ENCODE measurements at places on chromosomes 3 and 15. TPM values are rescaled to one million over a fixed set of nuclear protein-coding genes. Genes with fewer than 3 reads are reported as not detected.

DNA sequence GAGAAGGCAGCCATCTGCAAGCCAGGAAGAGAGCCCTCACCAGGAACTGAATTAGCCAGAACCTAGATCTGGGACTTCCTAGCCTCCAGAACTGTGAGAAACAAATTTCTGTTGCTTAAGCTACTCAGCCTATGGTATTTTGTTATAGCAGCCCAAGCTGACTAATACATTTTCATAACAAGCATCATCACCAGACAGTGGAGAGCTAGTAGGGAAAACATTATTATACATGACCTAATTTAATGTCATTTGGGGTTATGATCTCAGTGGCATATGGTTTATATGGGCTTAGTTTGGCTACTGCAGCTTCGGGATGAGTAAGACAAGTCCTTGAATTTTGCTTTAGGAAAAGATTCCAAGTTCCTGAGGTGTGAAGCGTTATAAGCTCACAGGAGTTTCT is 35.6 kb downstream of the LNP1 start:
- DNase-seq, result no peak
- no peaks in the 10 kb centered on the region for H3K4me1 ChIP-seq
- no peaks in the 10 kb centered on the region for H3K27me3 ChIP-seq
- H3K27ac ChIP-seq, result no peak overlapping the region
- H3K4me3 ChIP-seq, result no peak overlapping the region

The WDR93 gene
- 0.29 TPM for total RNA-seq

GRCh38 chr3:159987291-159987711 is 1.3 kb upstream of the IL12A start:
- H3K36me3 ChIP-seq, result no peaks in the 10 kb centered on the region
- H3K4me1 ChIP-seq, result peaks cover 29% of the 10 kb centered on the region
- H3K27me3 ChIP-seq, result no peaks in the 10 kb centered on the region
- no peak overlapping the region for H3K4me3 ChIP-seq

DNA sequence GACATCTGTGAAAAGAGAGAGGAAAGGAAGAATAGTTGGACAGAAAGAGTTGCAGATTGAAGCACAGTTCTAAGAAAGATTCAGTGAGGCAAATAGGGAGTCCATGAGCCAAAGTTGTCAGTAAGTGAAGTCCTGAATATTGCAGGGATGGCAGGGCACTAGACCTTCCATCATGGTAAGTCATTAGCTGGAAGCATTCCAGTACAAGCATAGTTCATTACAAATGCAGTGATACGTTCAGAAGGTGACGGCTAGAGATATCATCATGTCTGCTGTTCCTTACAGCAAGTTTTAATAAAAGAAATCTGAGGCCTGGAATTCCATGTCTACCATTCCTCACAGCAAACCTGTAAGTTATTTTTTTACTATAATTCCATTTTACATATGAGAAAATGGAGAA is 720.1 kb downstream of the GBE1 start:
- H3K27me3 ChIP-seq, result no peaks in the 10 kb centered on the region
- no peak overlapping the region for H3K27ac ChIP-seq
- no peak overlapping the region for H3K4me3 ChIP-seq
- no peaks in the 10 kb centered on the region for H3K36me3 ChIP-seq
- no peaks in the 10 kb centered on the region for H3K4me1 ChIP-seq

- H3K36me3 ChIP-seq, result no peaks in the 10 kb centered on the region
- H3K27me3 ChIP-seq, result no peaks in the 10 kb centered on the region
- no peak overlapping the region for H3K4me3 ChIP-seq
- no peak overlapping the region for H3K27ac ChIP-seq
Measured at GRCh38 chr3:127455541-127456450, 134.7 kb downstream of the TPRA1 start.

The C3orf49 gene
- not detected for total RNA-seq

DNA sequence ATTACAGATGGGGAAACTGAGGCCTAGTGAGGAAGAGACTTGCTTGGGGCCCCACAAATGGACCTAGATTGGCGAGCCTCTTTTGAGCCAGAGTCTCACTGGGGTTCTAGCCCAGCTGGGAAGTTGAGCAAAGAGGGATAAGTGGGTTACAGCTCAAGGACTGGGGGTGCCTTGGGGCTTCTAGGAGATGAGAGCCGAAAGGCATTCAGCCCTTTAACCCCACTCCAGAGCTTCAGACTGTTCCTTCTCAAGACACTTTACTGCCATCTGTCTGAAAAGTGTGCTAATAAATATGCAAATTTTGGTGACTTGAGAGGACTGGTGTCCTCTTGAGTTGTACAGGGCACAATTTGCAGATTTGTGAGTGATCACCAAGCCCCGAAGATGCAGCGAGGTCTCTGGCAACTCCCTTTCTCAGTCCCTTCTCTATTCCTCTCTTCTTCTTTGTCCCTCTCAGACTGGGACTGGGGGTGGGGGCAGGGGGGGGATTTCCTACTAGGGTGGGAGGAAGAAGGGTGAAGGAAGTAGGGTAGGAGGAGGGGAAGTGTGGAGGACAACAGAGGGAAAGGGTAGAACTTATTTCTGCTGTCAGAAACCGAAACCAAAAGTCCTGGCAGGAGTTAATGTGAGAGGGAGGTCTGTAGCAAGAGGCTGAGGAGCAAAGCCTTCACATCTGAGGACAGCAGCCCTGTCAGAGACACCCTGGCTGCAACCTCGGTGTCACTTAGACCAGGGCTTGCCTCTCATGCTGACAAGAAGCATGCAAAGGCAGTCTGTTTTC is 16.2 kb upstream of the ANKDD1A start:
- peak; percentile 81 for DNase-seq
- H3K27ac ChIP-seq, result peak overlapping the region; percentile 86
- H3K4me3 ChIP-seq, result peak overlapping the region; percentile 32
- peaks cover 50% of the 10 kb centered on the region for H3K4me1 ChIP-seq

The CCR3 gene
- total RNA-seq, result not detected

The CTXND1 gene
- not detected for total RNA-seq

The TM6SF1 gene
- total RNA-seq, result 1.6 TPM

DNA sequence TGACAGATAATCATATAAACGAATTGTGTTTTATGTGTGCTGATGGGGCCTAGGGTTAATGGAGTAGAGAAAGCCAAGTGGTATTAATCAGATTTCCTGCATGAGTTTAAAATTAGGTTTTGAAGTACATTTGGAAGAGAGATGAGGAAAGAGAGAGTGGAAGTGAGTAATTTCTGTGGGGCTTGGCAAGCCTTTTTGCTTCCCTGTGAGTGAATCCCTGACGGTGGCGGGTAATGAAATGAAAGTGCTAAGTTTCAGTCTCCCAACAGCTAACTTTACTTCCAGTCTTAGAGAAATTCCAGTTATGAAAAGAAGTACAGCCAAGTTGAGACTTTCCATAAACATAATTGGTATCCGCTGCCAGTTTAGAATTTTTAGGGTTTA is 139.4 kb downstream of the BBX start:
- peaks cover 8% of the 10 kb centered on the region for H3K4me1 ChIP-seq
- no peaks in the 10 kb centered on the region for H3K27me3 ChIP-seq
- H3K36me3 ChIP-seq, result no peaks in the 10 kb centered on the region
- no peak for DNase-seq
- no peak overlapping the region for H3K27ac ChIP-seq

Data from B cell (primary cell).